Omental fat pad (tissue), 4 donors: ENCODE measurements at places on chromosomes 3 and 15. TPM values are rescaled to one million over a fixed set of nuclear protein-coding genes. Genes with fewer than 3 reads are reported as not detected.

OR5K1 gene
- total RNA-seq, result not detected

CTXN2 gene
- total RNA-seq, result not detected

DNA sequence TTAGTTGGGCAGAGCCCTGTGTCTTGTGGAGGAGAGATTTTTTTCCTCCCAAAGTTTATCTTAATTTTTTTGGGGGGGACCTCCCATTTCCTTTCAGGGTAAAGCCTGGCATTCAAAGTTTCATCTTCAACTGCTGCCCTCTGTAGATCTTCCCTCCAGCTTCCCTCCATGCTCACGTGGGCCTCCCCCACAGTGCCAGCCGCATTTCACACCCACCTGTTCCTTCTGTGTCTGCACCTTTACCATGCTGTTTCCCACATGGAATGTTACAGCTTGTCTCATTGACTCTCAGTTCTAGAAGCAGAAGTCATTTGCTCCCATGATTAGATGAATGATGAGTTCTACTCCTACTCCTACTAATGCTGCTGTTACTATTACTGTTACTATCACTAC is 6.5 kb downstream of the CELF6 start:
- DNase-seq, result no peak

PRR20G gene
- not detected for total RNA-seq

GRCh38 chr15:72166716-72167417 is 30.7 kb downstream of the GRAMD2A start:
- DNase-seq, result no peak

- no peak for DNase-seq
These were observed 1.7 kb downstream of the HHLA2 start for GRCh38 chr3:108298056-108298455.

DNA sequence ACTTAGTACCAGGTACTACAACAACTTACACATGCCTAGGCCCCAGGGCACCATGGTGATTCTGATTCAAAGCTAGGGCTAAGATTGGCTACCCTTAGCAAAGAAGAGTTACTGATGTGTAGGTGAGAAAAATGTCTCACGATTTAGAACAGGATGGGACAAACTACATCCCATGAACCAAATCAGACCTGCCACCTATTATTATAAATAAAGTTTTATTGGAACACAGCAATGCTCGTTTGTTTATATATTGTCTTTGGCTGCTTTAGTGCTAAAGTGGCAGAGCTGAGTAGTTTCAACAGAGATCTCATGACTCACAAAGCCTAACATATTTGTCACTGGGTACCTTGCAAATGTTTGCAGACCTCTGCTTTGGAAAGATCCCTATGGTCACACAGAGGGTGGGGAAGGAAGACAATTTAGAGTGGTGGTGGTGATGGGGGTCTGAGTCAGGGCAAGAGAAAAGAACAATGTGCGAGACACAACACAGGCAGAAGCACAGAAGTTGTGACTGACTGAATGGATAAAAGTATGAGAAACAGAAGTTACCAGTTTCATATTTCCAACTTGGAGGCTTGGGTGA is 770.6 kb upstream of the CFAP20DC start:
- no peak for DNase-seq

DNA sequence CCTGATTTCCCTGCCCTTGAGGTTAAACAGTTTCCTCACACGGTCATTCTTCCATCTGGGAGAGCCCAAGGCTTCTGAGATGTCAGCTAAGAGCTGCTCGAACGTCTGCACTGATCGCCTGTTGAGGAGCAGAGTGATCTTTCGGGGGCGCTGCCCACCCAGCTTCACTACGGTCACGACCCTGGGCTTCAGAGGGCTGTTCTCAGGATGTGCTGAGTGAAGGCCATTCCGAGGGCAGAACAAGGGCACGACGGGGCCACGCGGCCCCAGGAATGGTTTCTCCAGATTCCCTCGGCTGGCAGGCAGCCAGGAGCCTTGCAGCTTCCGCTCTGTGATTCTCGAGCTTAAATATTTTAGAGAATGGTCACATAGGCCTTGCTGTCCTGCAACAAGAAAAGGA is 25.7 kb downstream of the DCLK3 start:
- no peak for DNase-seq

- no peak for DNase-seq
These were observed 236.7 kb downstream of the ADAMTSL3 start for GRCh38 chr15:83890587-83890986.

- DNase-seq, result no peak
These were observed 59.1 kb downstream of the SMAD6 start for GRCh38 chr15:66760968-66761725.
